ENCODE measurements at places on chromosomes 2 and 18.

- no peak for DNase-seq
Observed at GRCh38 chr18:25298853-25299274, 53.1 kb downstream of the ZNF521 start.

- no peak for DNase-seq
Observed at GRCh38 chr2:10839813-10840212, 27.2 kb upstream of the PDIA6 start.

GRCh38 chr2:36238106-36238505, 117.5 kb upstream of the CRIM1 start:
- no peak for DNase-seq

DNA sequence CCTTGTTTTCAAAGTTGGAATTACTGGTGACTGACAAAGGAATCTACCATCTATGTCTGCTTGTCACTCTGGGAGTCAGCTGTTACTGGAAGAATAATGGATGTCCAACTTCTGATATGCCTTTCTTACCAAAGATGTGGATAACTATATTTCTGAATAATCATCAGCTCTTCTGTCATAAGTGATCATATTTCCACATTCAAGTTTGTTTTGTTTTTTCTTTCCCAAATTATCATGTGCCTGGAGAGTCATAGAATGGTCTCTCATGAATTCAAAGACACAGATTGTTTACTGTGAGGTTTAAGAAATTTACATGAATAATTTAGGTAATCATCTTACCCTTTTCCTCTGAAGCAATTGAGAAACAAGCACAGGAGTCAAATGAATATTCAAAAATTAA, 986.7 kb upstream of the CDH2 start:
- DNase-seq = no peak

- DNase-seq = no peak
Observed at GRCh38 chr2:14779252-14779651, 146.7 kb downstream of the LRATD1 start.

- no peak for DNase-seq
Observed at GRCh38 chr2:108575132-108575966, 41.1 kb downstream of the LIMS1 start.

- DNase-seq = no peak
Observed at GRCh38 chr18:30135938-30136337, 906.6 kb downstream of the DSC3 start.

DNA sequence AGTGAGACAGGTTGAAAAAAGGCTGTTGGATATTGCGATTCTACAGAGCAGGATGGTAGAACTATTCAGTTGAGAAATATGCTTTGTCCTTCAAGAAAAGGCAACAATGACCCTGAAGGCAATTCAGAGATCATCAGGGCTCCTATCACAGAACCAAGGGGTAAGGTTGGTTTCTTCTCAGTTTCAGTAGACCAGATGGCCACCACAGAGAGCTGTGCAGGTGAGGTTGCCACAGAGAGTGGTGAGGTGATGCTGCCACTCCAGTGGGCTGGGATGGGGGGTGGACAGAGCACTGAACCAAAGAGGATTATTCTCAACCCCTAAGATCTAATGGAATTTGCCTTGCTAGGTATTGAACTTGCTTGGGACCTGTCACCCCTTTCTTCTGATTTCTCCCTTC, 64.6 kb upstream of the ZBTB7C start:
- no peak for DNase-seq

GRCh38 chr2:191533693-191534180, 144.2 kb upstream of the NABP1 start:
- no peak for DNase-seq

- DNase-seq = no peak
Observed at GRCh38 chr2:61218817-61219170, 56.8 kb downstream of the C2orf74 start.

- no peak for DNase-seq
Observed at GRCh38 chr2:9815844-9816279, 27.4 kb upstream of the TAF1B start.

- no peak for DNase-seq
Observed at GRCh38 chr2:38704664-38705063, 38.8 kb downstream of the GALM start.

DNA sequence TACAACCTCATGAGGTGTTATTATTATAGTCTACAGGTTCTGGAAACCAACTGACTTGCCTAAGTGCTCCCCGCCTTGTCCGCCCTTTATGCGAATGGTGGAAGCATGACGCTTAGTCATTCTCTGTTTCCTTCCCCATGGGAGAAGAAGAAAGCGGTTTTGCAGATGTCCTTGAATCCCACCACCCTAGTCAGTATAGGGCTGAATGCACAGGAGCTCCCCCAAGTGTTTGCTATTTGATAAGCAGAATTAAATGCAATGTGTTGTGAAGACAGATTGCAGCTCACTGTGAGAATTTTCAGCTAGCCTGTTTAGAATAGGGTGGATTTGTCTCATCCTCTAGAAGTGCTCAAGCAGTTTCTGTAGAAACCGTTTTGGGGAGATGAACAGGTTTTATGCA, 652.0 kb downstream of the DCC start:
- no peak for DNase-seq

DNA sequence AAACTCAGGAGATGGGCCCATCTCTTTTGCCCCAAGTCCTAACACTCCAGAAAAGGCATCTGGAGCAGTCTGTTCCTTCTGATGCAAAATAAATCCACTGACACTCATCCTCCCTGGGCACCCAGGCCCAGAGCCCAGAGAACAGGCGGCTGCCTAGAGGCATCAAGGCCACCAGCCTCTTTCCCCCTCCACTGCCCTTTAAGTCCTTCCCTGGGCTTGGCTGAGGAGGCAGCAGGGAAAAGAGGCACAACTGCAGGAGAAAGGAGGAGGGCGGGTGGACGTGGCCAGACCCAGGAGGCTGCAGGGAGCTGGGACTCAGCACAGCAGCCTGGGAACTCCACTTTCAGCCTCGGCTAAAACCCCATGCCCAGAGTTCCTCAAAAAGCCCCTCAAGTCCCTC, 99.7 kb upstream of the ID2 start:
- no peak for DNase-seq

GRCh38 chr2:130785466-130786055, 30.2 kb downstream of the AMER3 start:
- peak; percentile 35 for DNase-seq

Measured in NCI-H446 treated with DMSO at 0.1 percent for 48 hours (cell line).